ENCODE measurements at places on chromosomes 2 and 18.

DNA sequence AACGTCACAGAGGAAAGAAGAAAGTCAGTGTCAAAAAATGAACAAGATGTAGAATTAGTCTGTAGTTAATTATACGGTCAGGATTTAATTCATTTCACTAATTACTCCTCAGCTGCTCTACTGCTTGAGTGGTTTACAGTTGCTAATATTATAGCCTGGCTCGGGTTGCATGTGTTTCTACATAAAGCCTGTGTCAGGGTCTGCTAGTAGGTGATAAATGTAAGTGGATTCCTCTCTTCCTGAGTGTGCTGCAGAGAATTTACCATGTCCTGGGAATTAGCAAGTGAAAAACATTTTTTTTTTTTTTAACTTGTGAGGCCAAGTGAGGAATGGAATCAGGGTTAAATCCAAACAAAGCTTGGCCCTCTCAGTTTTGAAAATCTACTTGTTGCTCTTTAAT, 622.6 kb downstream of the EPHA4 start:
- no peak for DNase-seq

- no peak for DNase-seq
These were observed 128.6 kb upstream of the ZSWIM2 start for GRCh38 chr2:186977433-186978045.

- no peak for DNase-seq
These were observed 162.5 kb upstream of the SETBP1 start for GRCh38 chr18:44518091-44518615.

GRCh38 chr2:237306083-237306786, 107.7 kb downstream of the COL6A3 start:
- no peak for DNase-seq

- no peak for DNase-seq
These were observed 22.2 kb upstream of the POMC start for GRCh38 chr2:25190536-25190935.

DNA sequence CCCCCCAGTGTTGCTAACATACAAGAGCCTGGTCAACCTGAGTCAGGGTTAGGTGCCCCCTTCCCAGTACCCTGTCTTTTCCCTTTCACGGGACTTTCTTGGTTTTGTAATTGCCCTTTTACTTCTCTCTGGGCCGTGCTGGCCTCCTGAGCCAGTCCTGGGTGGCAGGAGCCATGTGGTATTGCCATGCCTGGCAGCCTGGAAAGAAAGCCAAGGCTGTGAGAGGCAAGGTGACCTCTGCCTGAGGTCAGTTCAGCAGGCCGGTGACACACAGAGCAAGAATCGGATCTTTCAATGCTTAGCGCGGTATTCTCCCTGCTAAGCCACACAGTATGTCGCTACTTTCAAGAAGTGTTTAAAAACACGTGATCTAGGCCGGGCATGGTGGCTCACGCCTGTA, 52.3 kb downstream of the C18orf63 start:
- DNase-seq: no peak

- no peak for DNase-seq
These were observed 557.9 kb downstream of the TNS1 start for GRCh38 chr2:217444932-217445331.

- DNase-seq: peak; percentile 59
These were observed 602 bp upstream of the DNPEP start for GRCh38 chr2:219388121-219388906.

GRCh38 chr18:37242091-37242490, 323.5 kb downstream of the CELF4 start:
- DNase-seq: no peak

DNA sequence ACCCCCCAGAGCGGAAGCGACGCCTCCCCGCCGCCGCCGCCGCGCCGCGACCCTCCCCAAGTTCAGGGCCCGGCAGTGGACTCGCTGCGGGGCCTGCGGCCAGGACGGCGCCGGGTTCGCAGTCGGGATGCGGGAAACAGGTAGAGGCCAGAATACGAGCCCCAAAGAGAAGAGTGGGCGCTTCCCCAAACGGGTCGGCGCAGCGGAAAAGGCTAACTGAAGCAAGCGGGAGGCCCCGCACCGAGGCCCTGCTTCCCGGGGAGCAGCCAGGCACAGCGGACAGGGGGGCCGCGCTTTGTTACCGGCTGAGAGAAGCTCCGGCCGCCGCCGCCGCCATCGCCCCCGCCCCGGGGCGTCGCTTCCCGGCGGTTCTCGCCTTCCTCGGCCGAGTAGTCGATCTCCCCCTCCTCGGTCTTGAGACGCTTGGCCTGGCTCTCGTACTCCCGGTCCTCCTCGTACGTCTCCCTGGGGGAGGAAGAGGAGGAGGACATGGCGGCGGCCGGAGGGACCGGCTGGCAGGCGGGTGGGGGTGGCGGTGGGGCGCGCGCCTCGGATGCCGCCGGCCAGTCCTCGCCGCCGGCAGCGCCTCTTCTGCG, 494 bp downstream of the HNRNPLL start:
- no peak for DNase-seq

- no peak for DNase-seq
These were observed 217.6 kb upstream of the NRP2 start for GRCh38 chr2:205464681-205465080.

DNA sequence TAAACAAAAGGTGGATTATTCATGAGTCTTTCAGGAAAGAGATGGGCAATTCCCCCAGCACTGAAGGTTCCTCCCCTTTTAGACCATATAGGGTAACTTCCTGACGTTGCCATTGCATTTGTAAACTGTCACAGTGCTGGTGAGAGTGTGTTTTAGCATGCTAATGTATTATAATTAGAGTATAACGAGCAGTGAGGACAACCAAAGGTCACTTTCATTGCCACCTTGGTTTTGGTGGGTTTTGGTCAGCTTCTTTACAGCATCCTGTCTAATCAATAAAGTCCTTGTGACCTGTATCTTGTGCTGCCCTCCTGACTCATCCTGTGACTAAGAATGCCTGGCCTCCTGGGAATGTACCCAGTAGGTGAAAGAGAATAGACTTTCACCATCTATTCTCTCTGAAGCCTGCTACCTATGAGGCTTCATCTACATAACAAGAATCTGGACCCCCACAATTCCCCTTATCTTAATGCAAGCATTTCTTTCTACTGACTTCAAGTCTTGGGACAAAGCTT, 148.7 kb downstream of the CABLES1 start:
- no peak for DNase-seq

GRCh38 chr18:2536493-2536892, 34.8 kb downstream of the METTL4 start:
- DNase-seq: no peak

- DNase-seq: no peak
These were observed 271.5 kb upstream of the MMADHC start for GRCh38 chr2:149858901-149859634.

DNA sequence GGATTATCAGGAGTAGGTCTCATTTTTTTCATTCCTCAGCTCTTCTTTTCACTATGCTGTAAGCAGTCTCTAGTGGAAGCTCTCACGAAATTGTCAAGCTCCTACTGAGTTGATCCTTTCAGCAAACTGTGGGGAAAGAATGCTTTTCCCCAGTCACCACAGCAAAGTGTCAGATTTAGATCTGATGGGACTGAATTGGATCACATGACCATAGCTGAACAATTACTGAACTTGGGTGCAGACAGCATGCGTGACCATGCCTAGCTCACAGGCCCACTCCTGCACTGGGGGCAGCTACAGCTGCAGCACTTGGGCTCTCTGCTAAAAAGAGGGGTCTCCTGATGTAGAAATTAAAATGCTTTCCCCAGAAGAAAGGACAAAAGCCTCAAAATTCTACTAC, 3.1 kb downstream of the ARHGAP15 start:
- DNase-seq: peak; percentile 57

DNA sequence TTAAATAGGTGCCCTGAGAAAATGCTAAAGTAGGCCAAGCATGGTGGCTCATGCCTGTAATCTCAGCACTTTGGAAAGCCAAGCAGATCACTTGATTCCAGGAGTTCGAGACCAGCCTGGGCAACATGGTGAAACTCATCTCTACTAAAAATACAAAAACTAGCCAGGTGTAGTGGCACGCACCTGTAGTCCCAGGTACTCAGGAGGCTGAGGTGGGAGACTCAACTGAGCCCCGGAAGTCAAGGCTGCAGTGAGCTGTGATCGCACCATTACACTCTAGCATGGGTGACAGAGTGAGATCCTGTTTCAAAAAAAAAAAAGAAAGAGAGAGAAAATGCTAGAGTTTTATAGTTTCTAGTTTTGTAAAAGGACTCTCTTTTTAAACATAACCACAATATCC, 12.0 kb downstream of the ANKRD44 start:
- no peak for DNase-seq

DNA sequence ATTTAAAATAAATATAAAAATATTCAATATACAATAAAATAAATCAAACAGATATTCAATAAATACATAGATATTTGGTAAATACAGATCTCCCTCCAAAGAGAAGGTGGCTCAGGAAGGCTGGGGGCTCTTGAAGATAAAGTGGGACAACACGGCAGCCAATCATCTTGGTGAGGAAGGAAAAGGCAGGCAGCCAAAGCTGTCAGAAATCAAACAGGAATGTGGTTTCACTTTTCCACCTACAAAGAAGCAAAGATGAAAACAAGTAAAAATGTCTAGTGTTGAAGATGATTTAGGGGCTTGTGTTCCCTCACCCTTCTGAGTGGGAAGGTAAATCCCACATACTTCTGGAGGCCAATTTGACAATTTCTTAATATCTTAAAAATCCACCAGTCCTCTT, 85.7 kb downstream of the B3GNT2 start:
- DNase-seq: no peak

DNA sequence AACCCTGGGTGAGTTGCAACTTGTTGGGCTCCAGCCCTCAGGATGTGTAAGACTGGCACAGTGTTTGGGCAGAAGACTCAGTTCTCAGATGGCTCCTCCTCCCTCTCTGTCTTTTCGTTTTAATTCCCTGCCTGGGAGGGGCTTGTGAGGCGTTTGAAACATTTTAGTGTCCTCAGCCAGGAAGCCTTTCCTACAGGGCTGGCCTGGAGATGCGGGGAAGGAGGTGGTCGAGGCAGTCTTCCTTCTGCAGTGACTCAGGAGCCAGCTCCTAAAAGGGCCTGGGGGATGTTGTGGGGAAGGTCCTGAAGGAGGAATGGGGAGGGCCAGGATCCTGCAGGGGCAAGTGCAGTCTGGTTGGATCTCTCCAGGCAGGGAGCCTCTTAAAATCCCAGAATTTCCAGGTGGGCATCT, 22.1 kb upstream of the IGFBP5 start:
- no peak for DNase-seq

- DNase-seq: no peak
These were observed 26.4 kb upstream of the CYTIP start for GRCh38 chr2:157470321-157470720.

DNA sequence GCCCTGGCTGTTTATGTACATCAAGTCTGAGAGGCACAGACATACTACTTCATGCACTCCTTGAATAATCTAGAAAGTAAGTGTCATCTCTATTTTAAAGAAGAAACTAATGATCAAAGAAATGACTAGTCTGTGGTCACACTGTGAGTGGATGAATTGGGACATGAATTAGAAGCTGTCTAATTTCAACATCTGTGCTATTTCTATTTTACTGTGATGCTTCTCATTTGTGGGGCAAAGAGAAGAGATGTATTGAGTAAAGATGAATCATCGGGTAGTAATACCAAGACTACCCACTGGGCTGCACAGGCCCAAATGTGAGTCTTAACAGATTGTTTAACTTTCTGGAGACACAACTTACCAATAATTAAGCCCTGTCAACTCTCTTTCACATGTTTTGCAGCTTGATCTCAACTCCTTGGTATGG, 42.4 kb upstream of the MTIF2 start:
- DNase-seq: peak; percentile 72

GRCh38 chr18:63090334-63090733, 229.2 kb downstream of the BCL2 start:
- no peak for DNase-seq

Measured in SIG-M5 (cell line).